Stimulated activated CD8-positive, alpha-beta memory T cell treated with anti-CD3 and anti-CD28 coated beads, Interleukin-4, amount 100 ng/mL, for 1 hour (primary cell): ENCODE measurements at places on chromosomes 3 and 15.
A peak's percentile ranks its signal among the peaks of the same experiment; 100 is the strongest.

GRCh38 chr3:147661916-147662315 lies 252.8 kb downstream of the ZIC1 start:
- DNase-seq, result no peak

- no peak for DNase-seq
Observed at GRCh38 chr3:171427771-171428320, 32.4 kb downstream of the TNIK start.

DNA sequence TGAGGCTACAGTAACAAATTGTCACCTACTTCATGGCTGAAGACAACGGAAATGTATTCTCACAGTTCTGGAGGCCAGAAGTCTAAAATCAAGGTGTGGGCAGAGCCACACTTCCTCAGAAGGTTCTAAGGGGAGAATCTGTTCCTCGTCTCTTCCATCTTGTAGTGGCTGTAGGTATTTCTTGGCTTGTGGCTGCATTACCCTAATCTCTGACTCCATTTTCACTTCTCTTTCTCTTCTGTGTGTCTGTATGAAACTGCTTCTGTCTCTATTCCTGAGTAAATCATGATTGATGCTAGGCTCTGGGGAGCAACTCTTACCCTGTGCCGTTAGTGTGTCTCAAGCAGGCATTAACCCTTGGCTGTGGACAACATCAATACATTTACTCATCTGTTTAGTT lies 164.7 kb downstream of the SQOR start:
- no peak for DNase-seq

DNA sequence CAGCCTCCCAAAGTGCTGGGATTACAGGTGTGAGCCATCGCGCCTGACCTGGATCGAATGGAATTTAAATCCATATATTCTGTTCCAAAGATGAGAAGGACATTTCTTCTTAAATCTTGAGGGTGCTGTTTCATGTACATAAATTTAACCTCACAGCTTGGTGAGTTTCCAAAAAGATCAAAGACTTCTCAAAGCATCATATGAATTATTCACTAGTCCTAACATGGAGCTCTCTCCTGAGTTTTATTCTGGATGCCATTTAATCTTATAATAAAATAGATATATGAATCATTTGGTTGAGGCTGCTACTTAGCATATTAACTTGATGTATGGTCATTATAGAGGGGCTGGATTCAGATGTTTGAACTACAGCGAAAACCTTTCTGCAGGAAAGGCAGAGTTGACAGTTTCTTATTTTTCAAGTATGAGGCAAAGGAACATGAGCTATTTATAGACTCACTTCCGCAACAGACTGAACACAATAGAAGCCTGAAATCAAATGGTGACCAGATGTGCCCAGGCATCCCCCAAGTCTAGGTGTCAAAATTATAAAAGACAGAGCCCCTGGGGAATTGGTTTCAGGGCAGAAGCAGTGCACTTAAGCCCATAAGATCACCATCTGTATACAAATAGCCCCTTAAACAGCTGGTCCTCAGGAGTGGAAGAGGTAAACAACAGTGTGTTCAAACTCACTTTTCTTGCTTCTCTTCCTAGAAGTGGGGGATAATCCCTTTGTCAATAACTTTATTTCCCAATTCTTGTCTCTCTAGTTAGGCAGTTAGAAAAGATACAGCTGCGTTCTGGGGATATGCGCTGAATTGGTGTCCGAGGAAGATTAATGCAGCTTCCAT lies 29.7 kb downstream of the STARD9 start:
- DNase-seq, result no peak

GRCh38 chr15:71559098-71559497 lies 251.3 kb upstream of the NR2E3 start:
- DNase-seq, result no peak

- no peak for DNase-seq
Observed at GRCh38 chr3:63344661-63345060, 66.6 kb downstream of the SYNPR start.

DNA sequence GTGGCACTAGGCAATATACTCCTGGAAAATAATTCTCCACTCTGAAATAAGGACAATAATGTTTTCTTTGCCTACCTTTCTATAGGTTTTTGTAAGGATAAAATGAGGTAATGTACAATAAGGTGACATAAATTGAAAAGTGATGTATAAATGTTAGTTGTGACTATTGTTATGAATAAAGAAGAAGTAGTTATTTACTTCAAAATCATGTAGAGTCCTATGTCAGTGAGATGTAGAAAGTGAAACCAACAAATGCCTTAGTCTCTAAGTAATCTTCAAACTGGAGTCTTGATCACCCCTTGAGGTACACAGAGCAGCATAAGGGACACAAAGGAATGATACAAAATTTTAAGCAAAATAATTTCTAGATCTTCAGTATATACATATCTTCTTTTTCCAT lies 60.3 kb upstream of the TP63 start:
- DNase-seq, result no peak

GRCh38 chr3:55453886-55454496 lies 33.1 kb downstream of the WNT5A start:
- DNase-seq, result no peak

GRCh38 chr15:91861223-91861622 lies 7.7 kb downstream of the SLCO3A1 start:
- DNase-seq, result no peak

GRCh38 chr3:169699070-169699469 lies 35.6 kb upstream of the MECOM start:
- no peak for DNase-seq

GRCh38 chr3:132283440-132283839 lies 33.8 kb upstream of the ACP3 start:
- DNase-seq, result no peak

DNA sequence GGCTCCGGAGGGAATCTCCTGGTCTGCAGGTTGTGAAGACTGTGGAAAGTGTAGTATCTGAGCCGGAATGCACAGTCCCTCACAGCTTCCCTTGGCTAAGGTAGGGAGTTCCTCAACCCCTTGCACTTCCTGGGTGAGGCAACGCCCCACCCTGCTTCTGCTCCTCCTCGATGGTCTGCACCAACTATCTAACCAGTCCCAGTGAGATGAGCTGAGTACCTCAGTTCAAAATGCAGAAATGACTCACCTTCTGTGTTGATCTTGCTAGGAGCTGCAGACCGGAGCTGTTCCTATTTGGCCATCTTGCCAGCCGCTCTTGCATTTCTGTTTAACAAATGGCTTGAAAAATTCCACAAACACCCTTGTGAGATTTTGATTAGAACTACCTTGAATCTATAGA lies 156.1 kb downstream of the STXBP5L start:
- no peak for DNase-seq

DNA sequence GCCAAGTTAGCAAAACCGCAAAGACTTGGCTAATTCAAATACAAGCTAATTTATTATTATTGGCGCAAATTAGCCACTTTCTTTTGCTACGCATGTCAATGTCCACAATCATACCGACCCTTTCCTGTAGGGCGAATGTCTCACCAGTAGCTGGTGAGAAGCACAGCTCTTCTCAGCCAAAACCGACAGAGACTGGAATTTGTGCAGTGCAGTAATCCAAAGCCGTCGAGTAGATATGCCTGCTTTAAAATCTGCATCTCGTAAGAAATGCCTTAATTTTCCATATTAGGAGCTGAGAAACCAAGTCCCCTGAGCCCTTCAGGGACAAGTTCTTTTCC lies 614 bp upstream of the MINDY2 start:
- peak; percentile 7 for DNase-seq

DNA sequence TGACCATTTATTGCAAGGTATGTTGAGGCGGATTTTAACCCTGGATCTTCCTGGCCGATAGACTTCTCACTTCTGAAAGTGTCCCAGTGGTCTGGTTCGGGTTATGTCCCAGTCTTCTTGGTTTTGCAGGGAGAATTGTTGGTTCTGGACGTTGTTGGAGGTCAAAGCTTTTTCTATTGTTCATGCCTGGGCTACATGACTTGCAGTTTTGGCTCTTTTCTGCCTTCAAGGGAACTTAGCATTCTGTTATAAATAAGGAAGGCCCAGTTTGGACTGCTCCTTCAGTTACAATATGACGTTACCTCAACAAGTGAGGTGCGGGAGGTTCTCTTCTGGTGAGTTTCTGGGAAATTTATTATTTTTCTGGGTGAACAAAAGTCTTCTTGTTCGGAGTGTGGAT lies 614.3 kb downstream of the DIPK2A start:
- DNase-seq, result no peak

- DNase-seq, result no peak
Observed at GRCh38 chr15:45641999-45642932, 7.4 kb downstream of the SQOR start.

DNA sequence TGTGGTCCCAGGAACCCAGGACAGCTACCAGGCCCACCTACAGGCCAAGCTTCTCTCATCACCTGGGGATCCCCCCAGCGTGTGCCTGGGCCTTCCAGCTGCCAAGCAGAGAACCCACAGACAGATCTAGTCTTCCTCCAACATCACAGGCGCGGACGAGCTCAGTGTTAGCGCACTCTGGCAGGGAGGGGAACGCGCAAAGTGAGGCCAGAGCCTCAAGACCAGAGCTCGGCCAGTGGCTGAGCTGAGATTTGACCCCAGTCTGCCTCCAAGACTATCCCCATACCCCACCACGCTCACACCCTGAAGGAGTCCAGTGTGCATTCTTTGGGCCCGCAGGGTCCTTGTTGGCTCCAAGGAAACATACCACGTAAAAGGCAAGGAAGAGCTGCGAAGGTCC lies 5.1 kb downstream of the MFGE8 start:
- no peak for DNase-seq

GRCh38 chr15:63759752-63760151 lies 74.0 kb downstream of the HERC1 start:
- no peak for DNase-seq

GRCh38 chr3:39879581-39879980 lies 70.2 kb downstream of the MYRIP start:
- DNase-seq, result no peak

DNA sequence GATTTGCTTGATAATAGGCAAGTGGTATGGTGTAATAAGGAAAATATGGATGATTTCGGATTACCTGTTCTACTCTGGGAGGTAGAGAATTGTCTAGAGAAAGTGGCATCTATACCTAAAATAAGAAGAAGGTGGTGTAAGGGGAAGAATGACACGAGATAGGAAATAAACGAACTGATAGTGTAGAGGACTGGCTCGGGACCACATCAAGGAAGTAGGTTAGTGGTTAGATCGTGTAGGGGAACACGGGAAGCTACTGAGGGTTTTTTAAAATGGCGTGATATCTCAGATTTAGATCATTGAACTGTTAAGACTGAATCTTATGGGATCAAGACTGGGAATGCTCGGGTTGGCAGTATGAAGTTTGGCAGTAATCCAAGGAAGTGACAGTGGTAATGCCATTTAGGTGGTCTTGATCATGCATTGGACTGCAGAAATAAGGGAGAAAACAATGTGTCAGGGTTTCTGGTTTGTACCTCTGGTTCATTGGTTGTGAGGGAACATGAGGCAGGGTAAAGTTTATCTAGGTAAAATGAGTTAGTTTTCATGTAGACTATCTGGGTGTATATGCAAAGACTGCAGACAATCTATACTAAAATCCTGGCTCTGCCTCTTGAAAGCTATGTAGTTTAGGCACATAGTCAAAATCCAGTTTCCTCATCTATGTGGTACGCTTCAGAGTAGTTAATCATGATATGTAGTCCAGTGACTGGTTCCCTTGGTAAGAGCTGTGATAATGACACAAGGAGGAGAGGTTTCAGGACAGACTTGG lies 7.4 kb downstream of the RPL14 start:
- no peak for DNase-seq

DNA sequence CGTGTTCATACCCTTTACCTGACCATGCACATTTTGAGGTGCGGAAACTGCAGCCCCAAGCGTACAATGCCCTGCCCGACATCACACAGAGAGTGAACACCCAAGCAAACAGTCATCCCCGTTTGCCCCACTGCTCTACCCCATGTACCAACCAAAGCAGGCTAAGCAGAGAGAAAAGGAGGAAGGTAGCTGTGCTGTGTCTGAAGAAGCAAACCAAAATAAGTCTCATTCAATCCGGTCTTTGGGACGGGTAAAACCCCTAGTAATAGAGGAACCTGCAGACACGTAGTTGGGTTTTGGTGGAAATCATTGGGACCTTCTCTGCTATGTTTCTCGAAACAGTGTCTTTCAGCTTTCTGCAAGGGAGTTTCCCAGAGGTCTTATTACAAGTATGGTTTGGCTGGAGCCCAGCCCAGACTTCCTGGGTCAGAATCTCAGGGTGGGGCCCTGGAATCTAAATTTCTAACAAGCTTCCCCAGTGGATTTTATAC lies 164.6 kb upstream of the HES1 start:
- no peak for DNase-seq

GRCh38 chr3:148331081-148331846 lies 366.4 kb upstream of the AGTR1 start:
- DNase-seq, result no peak
